NCI-H1436 treated with DMSO at 0.1 percent for 48 hours (cell line): ENCODE measurements at places on chromosomes 6 and 20.

DNA sequence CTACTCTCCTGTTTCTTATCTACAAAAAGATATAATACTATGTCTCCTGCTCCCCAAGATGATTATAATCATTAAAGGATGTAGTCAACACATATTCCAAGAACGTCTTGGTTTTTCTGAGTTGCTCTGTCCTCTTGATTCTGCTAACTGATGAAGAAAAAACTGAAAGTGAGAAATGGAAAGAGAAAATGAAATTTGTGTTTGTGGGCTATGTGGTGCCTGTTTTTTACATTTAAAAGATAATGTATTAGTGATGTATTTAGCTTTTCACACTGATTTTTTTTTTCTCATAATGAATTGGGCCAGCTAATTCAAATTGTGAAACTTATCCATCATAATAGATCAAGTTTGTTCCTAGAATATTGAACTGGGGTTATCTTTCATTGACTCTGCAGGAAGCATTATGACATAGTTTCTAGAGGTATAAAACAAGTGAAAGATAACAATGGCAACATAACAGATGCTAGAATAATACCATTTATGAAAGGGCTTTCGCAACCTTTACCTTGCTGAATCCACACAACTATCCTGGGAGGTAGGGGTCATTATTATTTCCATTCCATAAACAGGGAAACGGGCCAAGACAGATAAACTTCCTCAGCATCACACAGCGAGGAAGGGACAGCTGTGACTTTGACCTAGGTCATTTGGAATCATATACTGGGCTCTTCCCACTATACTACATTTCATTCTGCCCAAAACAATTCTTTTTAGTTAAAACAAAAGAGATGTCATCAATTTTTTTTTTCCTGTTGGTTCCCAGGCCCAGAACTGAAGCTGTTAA is 336.7 kb downstream of the GJA1 start:
- DNase-seq = no peak

- no peak for DNase-seq
Observed at GRCh38 chr6:126437205-126437604, 97.3 kb downstream of the CENPW start.

GRCh38 chr20:17845701-17846475 is 122.7 kb downstream of the SNX5 start:
- no peak for DNase-seq

GRCh38 chr6:81465859-81466258 is 286.6 kb downstream of the TENT5A start:
- no peak for DNase-seq

DNA sequence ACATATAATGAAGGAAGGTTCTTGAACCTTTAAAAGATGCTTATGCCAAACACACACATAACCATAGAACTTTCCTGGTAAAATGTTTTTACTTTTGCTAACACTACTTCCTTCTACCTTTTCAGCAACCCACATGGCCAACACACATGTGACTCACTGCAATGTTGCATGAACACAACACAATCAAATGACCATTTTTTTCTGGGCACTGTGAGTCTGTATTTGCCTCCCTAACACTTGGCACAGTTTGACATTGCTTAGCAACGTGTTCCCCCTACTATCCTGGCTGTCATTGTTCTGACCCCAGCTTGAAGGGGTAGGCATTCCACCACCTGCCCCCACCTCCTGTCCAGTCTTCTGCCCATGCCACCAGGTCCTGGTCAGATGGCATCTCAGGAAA is 204.8 kb upstream of the PRND start:
- no peak for DNase-seq

- no peak for DNase-seq
Observed at GRCh38 chr20:2816583-2817340, 598 bp downstream of the TMEM239 start.

DNA sequence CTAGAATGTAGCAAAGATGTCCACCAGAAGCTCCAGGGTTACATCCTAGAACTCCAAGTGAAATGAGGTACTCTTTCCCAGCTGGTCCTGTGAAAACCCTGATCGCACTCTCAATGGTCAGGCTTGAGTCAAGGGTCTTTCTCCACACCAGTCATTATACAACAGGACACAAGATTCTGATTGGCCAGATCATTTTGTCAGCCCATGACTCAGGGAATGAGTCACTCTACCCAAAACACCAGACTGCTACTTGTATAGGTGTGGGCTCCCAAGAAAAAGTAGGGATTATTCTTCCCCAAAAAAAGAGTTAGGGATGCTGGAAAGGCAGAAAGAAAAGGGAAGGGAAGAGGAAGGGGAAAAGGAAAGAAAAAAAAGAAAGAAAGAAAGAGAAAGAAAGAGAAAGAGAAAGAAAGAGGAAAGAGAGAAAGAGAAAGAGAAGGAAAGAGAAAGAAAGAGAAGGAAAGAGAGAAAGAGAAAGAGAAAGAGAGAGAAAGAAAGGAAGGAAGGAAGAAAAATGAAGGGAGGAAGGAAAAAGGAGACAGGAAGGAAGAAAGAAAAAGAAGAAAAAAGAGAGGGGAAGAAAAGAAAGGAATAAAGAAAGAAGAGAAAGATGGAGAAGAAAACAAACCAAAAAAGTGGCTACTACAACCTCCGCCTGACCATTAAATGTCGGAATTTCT is 30.5 kb downstream of the ANKEF1 start:
- DNase-seq = no peak

GRCh38 chr6:119713903-119714302 is 364.3 kb upstream of the MAN1A1 start:
- DNase-seq = no peak

DNA sequence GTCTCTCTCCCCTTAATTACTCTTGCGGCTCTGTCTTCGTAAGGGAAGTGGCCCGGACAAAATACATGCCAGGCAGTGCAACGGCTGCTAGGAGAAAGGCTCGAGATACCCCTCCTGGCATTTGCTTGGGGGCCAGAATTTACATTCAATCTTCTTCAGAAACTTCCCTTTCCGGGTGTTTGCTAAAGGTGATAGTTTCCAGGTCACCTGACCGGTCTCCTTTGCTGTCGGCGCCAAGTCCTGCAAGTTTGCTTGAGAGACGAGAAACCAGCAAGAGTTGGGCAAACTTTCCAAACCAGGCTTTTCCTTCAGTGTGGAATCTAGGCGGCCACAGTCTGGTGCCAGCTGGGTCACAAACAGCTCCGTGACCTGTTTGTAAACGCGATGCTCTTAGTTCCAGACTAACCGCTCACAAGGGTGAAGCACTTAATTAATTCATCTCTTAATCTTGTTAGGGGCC is 563 bp upstream of the SRSF3 start:
- peak; percentile 78 for DNase-seq

DNA sequence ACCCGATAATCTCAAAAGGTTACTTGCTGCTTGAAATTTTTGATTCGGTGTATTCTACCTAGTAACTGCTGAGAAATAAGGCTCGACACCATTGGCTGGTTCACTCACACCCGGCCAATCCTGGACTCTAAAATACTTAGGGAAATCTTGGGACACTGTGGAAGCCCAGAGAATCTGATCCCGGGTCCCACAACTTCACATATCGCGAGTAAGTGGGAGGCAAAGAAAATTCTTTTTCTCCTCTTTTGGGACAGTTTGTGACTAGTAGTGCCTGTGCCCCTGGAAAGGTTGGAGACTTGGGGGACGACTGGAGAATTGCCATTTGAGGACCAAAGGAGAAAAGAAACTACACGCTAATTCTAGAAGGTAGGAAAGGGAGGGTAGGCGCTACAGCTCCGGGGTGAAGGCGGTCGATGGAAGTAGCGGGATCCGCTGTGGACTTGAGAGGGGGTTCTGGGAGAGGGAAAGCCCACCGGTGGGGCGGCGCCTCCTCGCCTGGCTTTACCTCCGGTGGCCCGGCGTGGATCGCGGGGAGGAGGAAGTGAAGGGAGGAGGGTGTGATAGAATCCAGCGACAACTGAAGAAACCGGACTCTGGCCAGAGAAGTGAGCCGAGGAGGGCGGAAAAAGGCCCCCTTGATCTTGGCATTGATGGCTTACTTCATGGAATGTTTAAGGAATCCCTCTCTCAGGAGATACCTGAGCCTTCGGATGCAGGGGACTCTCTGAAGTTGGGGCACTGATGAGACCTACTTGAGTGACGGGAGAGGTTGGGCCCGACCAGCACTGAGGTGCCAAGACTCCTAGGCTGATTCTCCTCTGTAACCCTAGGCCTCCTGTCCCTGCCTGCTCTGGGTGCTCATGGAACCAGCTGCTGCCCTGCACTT is 18.8 kb upstream of the BTN3A3 start:
- no peak for DNase-seq

DNA sequence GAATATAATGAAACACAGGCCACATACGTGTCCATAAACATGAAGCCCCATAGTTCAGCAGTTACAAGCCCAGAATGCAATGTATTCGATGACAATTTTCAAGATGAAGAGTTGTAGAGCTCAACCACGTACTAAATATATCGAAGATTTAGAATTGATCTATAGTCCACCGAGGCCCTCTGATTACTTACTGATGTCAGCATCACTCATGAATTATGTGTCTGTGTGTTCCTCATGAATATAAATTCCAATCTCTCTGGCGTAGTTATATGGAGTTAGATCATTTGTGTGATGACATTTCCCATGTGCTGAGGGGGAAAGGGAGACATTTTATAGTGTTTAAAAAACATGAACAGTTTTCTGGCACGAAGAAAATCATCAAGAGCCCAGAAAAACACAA is 97.5 kb downstream of the PFDN4 start:
- DNase-seq = no peak

GRCh38 chr6:129691709-129692108 is 18.3 kb downstream of the ARHGAP18 start:
- no peak for DNase-seq

GRCh38 chr6:48067886-48068277 is 43.1 kb downstream of the PTCHD4 start:
- DNase-seq = no peak

DNA sequence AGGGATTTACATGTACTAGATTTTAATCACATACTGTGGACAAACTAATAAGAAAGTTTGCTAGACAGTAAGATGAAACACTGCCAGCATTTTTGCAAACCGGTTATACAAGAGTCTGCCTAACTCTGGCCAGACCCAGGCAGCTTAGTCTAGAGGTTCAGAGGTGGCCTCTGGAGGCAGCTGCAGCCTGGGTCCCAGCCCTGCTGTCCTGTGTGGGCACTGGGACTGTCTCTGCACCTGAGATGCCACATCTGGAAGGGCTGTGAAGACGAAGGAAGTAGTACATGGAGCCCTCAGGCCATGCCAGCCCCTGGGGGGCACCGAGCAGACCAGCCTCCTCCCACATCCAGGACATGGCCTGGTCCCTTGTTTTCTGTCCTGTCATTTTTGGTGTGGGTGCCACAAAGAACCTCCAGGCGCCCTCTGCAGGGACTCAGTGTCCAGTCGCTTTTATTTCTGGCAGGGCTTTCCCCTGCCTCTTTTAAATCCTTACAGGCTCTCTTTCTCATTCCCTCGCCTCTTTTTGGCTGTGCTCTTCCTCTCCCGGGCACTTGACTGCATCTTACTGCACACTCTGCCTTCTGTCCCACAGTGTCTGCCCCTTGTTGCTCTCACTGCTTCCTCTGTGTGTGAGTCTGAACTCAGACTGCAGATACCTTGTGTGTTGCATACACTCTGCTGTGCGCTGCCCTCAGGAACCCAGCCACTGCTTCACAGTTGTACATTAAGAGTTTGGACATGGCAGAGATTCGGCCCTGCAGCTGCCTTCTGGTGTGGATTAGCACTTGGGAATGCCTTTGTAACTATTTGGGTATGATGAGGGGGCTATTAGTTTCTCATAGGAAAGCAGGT is 216.7 kb downstream of the ZDHHC14 start:
- DNase-seq = no peak

DNA sequence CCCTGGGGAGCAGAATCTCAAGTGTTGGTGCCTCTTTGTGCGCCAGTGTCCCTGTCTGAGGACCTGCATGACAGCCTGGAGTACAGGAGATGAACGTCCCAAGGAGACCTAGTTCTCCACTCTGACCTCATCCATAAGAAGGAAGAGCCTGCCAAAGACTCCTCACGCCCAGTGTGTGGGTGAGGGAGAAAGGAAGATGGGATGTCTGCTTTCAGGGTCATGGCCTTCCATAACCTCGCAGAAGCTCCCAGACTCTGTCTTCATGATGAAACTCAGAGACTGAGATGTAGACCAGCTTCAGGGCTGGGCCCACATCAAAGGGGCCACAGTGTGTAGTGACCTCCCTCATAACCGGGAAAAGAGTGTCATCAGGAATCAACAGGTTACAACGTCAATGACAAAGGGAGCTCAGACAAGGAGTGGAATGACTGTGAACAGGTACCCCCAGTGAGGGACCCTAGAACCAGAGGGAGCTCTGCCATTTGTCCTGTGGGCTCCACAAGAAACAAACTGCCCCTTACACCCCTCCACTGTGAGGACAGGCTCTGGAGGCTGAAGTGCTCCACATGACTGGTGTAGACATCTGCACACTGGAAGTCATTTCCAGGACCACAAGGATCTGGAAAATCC is 8.1 kb downstream of the HLA-DQB1 start:
- no peak for DNase-seq

GRCh38 chr6:40587240-40588069 is at the start of gene LRFN2:
LRFN2 (minus strand) TSS chr6:40587364.
- peak; percentile 36 for DNase-seq

- no peak for DNase-seq
Observed at GRCh38 chr6:161835500-161836215, 561.8 kb upstream of the AGPAT4 start.

GRCh38 chr6:2259002-2259494 is 13.6 kb upstream of the GMDS start:
- DNase-seq = no peak

DNA sequence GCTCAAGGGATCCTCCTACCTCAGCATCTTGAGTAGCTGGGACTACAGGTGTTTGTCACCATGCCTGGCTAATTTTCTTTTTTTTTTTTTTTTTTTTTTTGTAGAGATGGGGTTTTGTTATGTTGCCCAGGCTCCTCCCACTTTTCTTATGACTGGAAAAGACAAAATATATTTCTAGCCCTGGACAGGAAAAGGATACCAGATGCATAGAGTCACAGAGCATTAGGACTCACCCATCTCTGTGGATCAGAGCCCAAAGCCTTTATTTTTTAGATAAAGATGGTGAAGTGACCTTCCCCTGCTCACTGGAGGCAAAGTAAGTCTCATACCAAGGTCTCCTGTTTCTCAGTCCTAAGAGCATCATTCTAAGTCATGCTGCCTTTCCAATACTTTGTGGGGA is 3.4 kb downstream of the TRIM10 start:
- DNase-seq = no peak

DNA sequence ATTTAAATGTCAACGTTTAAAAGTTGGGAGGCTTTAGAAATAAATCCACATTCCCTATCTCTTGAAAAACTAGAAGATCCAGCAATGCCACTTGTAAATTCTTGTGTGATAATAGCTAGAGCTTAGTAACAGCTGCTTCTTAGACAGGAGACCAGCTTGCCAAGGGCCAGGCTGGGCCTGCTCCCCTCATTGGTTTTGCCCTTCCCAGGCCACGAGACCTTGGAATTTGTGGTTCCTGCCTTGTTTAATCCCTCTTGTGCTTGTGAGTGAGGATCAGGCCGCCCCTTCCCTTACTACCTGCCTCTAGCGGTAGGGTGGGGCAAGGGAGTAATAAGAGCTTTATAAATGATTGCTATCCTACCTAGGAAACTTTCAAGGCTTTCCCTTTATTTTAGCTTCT is 363.5 kb downstream of the SYNE1 start:
- no peak for DNase-seq
